A172 (cell line): ENCODE measurements at places on chromosomes 16 and 17. TPM values are rescaled to one million over a fixed set of nuclear protein-coding genes. Genes with fewer than 3 reads are reported as not detected.
A peak's percentile ranks its signal among the peaks of the same experiment; 100 is the strongest.

DNA sequence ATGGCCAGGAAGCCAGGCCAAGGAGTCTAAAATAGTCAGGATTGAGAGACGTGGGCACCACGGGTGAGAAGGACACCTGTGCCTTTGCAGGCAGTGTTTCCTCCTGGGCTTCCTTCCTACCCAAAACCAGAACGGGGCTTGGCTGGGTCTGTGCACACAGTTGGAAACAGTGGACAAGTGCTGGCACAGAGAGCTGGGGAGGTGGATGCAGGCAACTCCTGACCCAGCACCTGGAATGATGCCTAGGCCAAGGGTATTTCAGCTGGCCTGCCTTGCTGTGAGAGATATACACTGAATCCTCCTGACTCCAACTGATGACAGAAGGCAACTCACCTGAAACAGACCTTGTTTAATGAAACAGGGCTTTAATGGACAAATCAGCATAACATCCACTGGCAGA is 186.2 kb downstream of the SLC39A11 start:
- DNase-seq: no peak

DNA sequence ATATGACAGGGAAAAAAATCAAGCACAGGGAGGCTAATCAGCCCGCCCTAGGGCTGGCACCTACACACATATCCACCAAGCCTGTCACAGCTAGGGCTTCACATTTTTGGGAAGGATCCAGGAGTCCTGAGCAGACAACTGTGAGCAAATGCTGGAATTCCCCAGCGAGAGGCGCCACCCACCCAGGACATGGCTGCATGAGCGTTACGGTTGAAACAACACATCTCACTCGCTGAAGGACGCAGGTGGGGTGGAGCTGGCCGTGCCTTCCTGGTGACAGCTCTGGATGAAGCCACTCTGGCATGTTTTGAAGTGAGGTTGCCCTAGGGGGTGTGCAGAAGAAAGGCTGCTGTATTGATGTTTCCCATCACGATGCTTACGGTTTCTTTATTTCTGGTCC is 315.1 kb upstream of the EEF2KMT start:
- DNase-seq: no peak

DNA sequence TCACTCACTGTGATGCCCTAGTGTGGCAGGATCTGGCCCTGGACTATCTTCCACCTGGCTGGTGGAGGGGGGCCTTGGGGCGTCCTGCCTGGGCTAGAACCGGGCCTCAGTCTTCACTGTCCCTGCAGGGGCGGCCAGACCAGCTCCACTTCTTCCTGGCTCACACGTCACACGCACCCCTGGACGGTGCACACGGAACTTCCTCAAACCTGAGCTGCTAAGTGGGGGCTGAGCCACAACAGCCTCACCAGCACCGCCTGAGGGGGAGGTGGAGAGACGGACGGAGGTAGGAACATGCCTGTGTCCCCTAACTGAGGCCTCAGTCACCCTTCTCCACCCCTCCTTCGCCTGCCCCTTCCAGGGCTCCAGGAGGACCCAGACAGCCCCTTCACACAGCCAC is 36.6 kb downstream of the TIMM22 start:
- DNase-seq: no peak

GRCh38 chr16:55470533-55471371 is 8.2 kb upstream of the MMP2 start:
- peak; percentile 90 for DNase-seq

GRCh38 chr16:80947708-80948625 is 58.7 kb downstream of the CMC2 start:
- DNase-seq: no peak

- peak; percentile 68 for DNase-seq
Observed at GRCh38 chr17:68812876-68813584, 142.2 kb downstream of the ABCA8 start.

ARL5C gene
- not detected in 2 replicates for total RNA-seq

HS3ST4 gene
- not detected in 2 replicates for total RNA-seq
